ENCODE measurements at places on chromosomes 7 and 10.

DNA sequence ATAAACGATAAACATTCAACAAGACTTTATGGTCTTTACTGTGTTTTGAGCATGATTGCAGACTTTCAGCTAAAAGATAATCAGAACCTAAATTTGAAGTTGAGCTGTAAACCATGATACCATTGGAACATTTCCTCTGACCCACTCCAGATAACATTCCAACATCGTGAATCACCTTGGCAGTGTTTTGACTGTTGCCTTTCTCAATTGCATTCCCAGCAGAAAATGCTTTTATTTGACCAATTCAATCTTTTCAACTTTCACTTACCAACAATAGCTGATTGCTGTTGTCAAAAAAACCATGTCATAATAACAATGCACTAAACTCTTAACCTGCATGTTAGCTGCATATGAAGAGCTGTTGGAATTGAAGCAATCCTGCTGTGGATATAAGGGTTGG lies 165.5 kb downstream of the MDFIC start:
- no peak for DNase-seq

DNA sequence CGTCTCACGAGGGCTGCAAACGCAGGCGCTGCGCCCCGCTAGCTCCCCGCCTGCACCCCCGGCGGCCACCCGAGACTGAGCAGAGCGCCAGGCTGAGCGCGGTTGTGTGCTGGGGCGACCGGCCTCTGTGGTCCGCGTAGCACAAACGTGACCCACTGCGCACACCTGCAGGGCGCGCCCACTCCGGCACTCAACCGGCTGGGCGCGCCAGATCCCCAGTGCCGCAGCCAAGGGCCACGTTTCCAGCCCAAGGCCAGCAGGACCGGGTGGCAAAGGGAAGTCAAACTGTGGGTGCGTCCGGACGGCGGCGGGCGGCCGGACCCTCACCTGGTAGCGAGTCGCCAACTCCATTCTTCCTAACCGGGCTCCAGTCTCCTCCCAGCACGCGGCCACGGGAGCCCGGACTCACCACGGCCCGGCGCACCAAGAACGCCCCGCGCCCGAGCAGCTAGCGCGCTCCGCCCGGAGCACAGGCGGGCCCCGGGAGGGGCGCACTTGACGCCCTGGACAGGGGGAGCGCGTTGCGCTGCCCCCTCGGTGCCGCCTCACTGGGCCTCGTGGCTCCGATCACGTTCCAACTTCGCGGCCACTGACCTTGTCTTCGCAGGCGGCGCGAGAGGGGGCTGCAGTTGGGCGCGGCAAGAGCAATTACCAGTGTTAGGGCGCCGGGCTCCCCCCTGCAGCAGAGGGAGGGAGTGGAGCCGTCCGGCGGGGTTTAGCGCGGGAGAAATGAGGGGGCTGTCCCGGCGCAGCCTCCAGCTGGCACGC lies at the start of gene CDCA7L:
CDCA7L (minus strand) TSS at position 446 of the 768 bp plus-strand sequence; CDS start at position 351, 95 bp downstream.
- DNase-seq: peak; percentile 20

- DNase-seq: peak; percentile 10
Observed at GRCh38 chr7:51356849-51357516, 40.4 kb upstream of the COBL start.

GRCh38 chr7:139737221-139738100 lies 40.3 kb downstream of the HIPK2 start:
- DNase-seq: no peak

GRCh38 chr7:124032369-124033094 lies at the start of gene TMEM229A:
TSS of gene TMEM229A (minus strand) at chr7:124033067. CDS start at chr7:124033003, 64 bp downstream.
- peak; percentile 10 for DNase-seq

DNA sequence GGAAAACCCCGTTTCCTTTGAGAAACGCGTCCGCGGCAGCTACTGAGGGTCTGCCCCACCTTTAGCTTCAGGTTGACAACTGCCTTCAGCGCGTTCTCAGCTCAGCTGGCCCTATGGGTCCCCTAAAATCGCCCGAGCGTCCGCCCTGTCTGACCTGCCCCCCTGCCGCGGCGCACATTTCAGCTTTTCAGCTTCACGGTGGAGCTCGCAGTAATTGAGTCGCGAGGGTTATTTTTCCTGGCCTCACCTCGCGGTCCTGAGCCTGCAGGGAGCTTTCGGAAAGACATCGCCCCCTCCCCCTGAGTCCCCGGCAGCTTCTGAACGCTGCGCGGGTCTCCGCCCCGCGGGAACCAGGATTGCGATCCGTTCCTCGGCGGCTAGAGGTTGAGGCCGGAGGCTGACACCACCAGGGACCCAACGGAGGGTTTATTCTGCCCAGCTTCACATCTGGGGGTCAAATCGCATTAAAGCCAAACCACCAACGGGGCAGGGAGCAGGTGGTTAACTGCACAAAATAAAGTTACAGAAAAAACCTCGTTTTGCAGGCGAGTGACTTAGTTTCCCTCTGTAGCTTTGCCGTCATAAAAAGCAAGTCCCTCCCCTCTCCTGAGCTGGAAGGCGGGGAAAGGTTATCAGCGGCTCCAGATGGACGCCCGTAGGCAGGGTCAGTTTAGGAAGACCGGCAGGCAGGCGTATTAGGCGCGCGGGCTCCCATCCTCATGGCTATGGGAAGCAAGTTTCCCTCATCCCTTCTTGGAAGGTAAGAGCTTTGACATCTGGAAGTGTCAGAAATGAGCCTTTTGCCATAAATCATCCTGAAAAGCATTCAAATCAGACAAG lies 11.0 kb downstream of the TWIST1 start:
- no peak for DNase-seq

DNA sequence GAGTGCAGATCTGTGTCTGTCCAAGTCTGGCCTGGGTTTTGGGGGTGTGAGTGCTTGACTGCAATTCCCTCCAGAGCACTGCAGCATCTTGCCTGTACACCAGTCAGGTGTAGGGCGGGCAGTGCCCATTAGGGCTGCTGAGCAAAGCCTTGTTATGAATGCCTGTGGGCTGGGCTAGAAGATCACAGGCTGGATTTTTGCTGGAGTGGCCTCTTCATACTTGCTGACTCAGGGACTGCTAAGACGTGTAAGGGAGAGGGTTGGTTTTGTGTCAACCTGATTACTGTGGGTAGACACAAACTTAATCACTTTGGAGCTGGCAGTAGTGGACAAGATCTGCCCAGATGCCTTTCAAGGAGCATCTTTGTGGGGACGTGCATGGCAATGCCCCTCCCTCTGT lies 29.6 kb downstream of the DMBT1 start:
- peak; percentile 8 for DNase-seq

GRCh38 chr10:1829712-1830111 lies 92.4 kb upstream of the ADARB2 start:
- DNase-seq: no peak

GRCh38 chr10:11600280-11600679 lies 11.2 kb downstream of the USP6NL start:
- DNase-seq: no peak

GRCh38 chr7:95577137-95577536 lies 19.2 kb downstream of the PDK4 start:
- DNase-seq: no peak

GRCh38 chr10:72626444-72626754 lies 520 bp upstream of the MICU1 start:
- no peak for DNase-seq

GRCh38 chr7:139808846-139809442 lies 20.1 kb upstream of the TBXAS1 start:
- DNase-seq: no peak

DNA sequence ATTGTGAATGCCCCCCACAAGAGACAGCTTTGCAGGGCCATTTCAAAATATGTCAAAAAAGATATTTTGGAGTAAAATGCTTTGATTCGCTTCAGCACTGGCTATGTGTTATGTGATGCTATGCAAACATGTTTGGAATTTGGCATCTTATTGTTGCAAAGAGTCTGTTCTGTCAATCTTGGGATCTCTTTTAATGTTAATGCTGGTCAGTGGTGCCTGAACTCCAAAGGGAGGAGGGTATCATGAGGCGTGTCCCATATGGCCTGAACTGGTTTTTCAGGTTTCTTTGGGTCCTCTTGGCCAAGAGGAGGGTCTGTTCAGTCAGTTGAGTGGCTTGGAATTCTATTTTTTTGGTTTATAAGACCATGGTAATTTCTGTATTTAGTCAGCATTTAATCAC lies 81.4 kb downstream of the HECW1 start:
- no peak for DNase-seq

- peak; percentile 16 for DNase-seq
Observed at GRCh38 chr7:95886501-95887090, 114.2 kb downstream of the DYNC1I1 start.

DNA sequence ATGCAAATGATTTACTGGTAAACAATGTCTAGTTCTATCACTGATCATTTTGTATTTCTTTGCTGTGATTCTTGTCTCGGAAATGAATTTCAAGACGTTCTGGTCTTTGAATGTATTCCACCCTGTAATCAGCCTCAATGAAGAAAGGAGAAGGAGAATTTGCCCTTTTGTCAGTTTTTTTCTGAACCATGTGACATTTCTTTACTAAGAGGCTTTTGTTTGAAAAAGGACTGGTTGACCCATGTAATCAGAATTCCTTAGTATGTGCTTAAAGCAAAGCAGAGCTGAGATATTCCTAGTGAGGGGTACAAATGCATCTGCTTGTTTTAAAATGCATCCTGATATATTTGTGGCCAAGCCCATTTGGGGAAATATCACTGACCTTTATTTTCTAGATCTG lies 581.6 kb downstream of the ETV1 start:
- DNase-seq: no peak

DNA sequence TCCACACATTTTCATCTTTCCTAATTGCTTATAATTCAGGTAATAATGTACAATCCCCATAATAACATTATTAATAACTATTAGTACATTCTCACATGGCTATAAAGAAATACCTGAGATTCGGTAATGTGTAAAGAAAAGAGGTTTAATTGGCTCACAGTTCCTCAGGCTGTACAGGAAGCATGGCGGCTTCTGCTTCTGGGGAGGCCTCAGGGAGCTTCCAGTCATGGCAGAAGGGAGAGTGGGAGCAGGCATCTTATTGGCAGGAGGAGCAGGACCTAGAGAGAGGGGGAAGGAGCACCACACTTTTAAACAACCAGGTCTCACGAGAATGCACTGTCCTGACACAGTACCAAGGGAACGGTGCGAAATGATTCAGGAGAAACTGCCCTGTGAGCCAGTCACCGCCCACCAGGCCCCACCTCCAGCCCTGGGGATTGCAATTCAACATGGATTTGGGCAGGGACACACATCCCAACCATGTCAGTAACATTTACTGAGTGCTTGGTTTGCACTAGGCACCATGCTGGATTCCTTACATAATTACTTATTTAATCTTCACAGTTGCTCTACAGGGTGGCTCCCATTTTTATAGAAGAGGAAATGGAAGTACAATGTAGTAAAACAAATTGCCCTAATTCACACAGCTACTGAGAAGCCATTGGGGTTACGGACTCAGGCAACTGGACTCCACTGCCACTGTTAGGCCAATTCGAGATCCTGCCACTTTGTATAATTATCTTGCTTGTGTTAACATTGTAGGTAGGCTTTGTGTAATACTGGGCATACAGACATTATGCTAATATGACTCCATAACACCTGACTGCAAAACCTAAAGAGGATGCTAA lies 8.7 kb upstream of the ESYT2 start:
- DNase-seq: peak; percentile 72

GRCh38 chr7:21243265-21243664 lies 184.6 kb upstream of the SP4 start:
- no peak for DNase-seq

DNA sequence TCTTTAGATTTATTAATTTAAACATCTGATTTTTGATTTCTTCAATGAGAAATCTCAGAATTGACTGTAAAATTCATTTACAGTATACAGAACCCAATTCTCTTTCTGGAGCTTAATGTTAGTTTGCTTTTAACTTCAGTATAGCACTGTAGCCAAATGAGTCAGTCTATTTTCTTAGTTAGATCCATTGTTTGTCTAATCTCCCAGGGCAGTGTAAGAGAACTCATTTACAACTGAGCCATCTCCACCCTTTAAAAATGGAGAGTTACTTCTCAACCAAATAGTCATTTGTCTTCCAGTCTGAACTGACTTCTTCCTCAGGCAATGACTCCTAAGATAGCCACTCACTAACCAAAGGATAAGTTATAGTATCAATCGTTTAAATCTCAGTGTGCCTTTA lies 3.0 kb upstream of the WNT2 start:
- DNase-seq: no peak

GRCh38 chr7:155233311-155234157 lies 64.1 kb upstream of the INSIG1 start:
- DNase-seq: no peak

GRCh38 chr7:143953421-143953820 lies 1.2 kb upstream of the OR2F1 start:
- DNase-seq: no peak

- peak; percentile 14 for DNase-seq
Observed at GRCh38 chr10:29387269-29387668, 98.4 kb downstream of the LYZL1 start.

GRCh38 chr7:74655324-74655723 lies 2.2 kb upstream of the GTF2I start:
- DNase-seq: no peak

DNA sequence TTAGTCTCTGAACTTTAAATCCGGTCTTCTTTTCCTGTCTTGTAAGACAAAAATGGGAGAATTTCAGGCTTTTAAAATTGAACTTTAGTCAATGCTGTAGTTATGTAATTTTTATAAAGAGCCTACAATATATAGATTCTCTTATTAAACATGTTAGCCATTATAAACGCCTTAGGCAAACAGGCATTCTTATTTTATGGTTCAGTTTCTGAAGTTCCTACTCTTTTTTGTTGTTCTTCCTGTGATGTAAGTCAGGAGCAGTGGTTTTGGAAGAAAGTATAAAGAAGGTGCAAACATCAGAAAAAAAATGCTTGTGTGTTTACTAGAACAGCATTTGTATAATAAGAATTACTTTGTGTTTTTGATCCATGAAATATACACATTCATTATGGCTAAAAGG lies 41.6 kb downstream of the BICC1 start:
- no peak for DNase-seq

GRCh38 chr10:124672181-124672638 lies 72.0 kb downstream of the FAM53B start:
- no peak for DNase-seq

- no peak for DNase-seq
Observed at GRCh38 chr10:120400601-120401000, 56.4 kb upstream of the PLPP4 start.

DNA sequence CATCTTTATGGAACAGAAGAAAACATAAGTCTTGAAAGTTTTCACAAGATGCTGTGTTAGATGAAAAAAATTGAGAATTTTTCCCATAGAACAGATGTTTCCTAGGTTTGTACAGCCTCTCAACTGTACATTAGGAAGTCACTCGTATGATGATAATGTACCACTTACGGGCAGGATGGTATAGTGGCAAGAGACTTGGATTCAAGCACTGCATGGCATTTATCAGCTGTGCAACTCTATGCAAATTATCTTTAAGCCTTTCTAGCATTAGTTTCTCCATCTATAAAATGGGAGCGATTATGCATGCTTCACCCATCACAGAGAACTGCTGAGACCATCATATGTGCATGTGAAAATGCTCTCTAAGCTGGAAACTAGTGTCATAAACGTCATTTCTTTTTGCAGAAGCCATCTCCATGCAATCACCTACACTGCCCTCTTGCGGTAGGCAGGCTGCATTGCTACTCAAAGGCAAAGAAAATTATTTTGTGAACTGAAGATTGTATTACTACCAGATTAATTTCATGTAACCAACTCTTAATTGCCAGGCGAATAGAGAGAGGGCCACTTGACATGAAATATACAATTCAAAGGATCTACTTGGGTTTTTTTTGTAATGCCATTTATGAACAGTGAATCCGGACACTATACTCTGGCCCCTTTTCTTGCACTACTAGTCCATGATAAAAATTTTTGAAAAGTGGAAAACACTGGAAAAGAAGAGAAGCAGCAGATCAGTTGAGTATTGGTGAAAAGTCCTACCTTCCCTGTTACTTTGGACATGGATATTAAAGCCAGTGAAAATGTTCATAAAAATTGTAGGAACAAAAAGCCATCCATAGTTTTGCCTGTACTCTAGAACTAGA lies 102.3 kb downstream of the JAZF1 start:
- DNase-seq: peak; percentile 20
